ENCODE measurements at places on chromosomes 2 and 18.

- no peak for DNase-seq
Observed at GRCh38 chr18:58633874-58634273, 5.0 kb upstream of the ALPK2 start.

GRCh38 chr2:172242961-172243360 lies 140.3 kb upstream of the DLX2 start:
- no peak for DNase-seq

GRCh38 chr2:129118296-129118695 lies 799.6 kb upstream of the HS6ST1 start:
- DNase-seq, result no peak

- DNase-seq, result no peak
Observed at GRCh38 chr2:105777031-105777482, 32.3 kb downstream of the NCK2 start.

GRCh38 chr2:136025057-136025973 lies 39.9 kb upstream of the DARS1 start:
- DNase-seq, result no peak
